ENCODE measurements at places on chromosomes 12 and 14. TPM values are rescaled to one million over a fixed set of nuclear protein-coding genes. Genes with fewer than 3 reads are reported as not detected.

The KLHL28 gene
- total RNA-seq = 6.6 TPM

The HOXC11 gene
- total RNA-seq = not detected

The NEUROD4 gene
- not detected for total RNA-seq

- no peak for DNase-seq
- no peaks in the 10 kb centered on the region for H3K4me1 ChIP-seq
- no peak overlapping the region for H3K4me3 ChIP-seq
- H3K27ac ChIP-seq = no peak overlapping the region
Observed at GRCh38 chr14:31660728-31661127, 99.5 kb downstream of the NUBPL start.

- peak overlapping the region; percentile 30 for H3K27ac ChIP-seq
- H3K36me3 ChIP-seq = no peaks in the 10 kb centered on the region
- peaks cover 13% of the 10 kb centered on the region for H3K4me1 ChIP-seq
- DNase-seq = no peak
- no peak overlapping the region for H3K4me3 ChIP-seq
- no peaks in the 10 kb centered on the region for H3K27me3 ChIP-seq
Observed at GRCh38 chr14:65482757-65483438, 70.4 kb downstream of the FUT8 start.

GRCh38 chr14:77186911-77187648, 5.5 kb downstream of the TMEM63C start:
- H3K4me3 ChIP-seq = no peak overlapping the region
- no peak overlapping the region for H3K27ac ChIP-seq
- H3K27me3 ChIP-seq = peaks cover 1% of the 10 kb centered on the region
- H3K4me1 ChIP-seq = peaks cover 4% of the 10 kb centered on the region
- H3K36me3 ChIP-seq = no peaks in the 10 kb centered on the region
- DNase-seq = no peak

GRCh38 chr14:31360919-31361662, 59.3 kb downstream of the HEATR5A start:
- no peaks in the 10 kb centered on the region for H3K36me3 ChIP-seq
- H3K4me3 ChIP-seq = no peak overlapping the region
- no peak for DNase-seq
- no peak overlapping the region for H3K27ac ChIP-seq
- no peaks in the 10 kb centered on the region for H3K4me1 ChIP-seq

- peaks cover 3% of the 10 kb centered on the region for H3K27me3 ChIP-seq
- DNase-seq = no peak
- no peaks in the 10 kb centered on the region for H3K4me1 ChIP-seq
- H3K36me3 ChIP-seq = no peaks in the 10 kb centered on the region
- H3K27ac ChIP-seq = no peak overlapping the region
Observed at GRCh38 chr12:2410496-2410895, 357.7 kb downstream of the CACNA1C start.

DNA sequence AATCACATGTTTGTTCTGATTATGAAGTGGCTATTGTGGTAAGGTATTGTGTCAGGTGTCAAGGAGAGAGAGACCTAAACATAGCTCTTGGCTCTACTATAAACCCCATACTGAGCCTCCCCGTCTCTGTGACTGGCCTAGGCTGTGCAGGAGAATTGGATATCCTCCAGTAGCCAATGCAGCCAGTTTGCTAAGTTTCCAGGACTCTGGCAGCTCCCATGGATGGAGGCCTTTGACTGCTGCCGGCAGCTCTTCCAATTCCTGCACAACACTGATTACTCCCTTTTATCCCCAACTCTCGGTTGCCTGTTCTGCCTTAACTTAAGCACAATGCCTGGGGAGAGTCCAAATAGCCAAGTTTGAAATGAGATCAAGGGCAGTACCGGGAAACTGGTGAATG, 59.3 kb downstream of the ABCC9 start:
- H3K4me1 ChIP-seq = no peaks in the 10 kb centered on the region
- no peak overlapping the region for H3K27ac ChIP-seq
- no peak overlapping the region for H3K4me3 ChIP-seq
- no peaks in the 10 kb centered on the region for H3K36me3 ChIP-seq

GRCh38 chr14:54681811-54682261, 114.9 kb downstream of the SAMD4A start:
- H3K36me3 ChIP-seq = no peaks in the 10 kb centered on the region
- no peak overlapping the region for H3K27ac ChIP-seq
- DNase-seq = no peak
- H3K4me1 ChIP-seq = no peaks in the 10 kb centered on the region
- H3K4me3 ChIP-seq = no peak overlapping the region
- H3K27me3 ChIP-seq = no peaks in the 10 kb centered on the region
